ENCODE measurements at places on chromosomes 2 and 18.

GRCh38 chr2:38432820-38433606 is 55.9 kb upstream of the ATL2 start:
- DNase-seq, result no peak

GRCh38 chr18:72830109-72830508 is 37.7 kb downstream of the NETO1 start:
- DNase-seq, result peak; percentile 18

- no peak for DNase-seq
Observed at GRCh38 chr18:71707985-71708500, 836.1 kb downstream of the CBLN2 start.

DNA sequence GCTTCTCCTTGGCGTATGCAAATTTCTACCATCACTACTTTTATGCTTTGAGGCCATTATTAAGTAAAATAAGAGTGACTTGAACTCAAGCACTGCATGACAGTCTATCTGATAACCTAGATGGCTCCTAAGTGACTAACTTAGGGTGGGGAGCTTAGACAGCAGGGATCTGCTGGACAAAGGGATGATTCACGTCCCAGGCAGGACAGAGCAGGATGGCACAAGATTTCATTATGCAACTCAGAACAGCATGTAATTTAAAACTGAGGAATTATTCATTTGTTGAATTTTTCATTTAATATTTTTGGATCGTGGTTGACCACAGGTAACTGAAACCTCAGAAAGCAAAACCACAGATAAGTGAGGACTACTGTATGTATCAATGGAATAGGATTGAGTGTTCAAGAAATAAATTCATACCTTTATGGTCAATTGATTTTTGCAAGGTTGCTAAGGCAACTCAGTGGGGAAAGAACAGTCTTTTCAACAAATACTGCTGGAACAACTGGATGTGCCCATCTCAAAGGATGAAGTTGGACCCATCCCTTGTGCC is 115.3 kb downstream of the MBD2 start:
- no peak for DNase-seq

DNA sequence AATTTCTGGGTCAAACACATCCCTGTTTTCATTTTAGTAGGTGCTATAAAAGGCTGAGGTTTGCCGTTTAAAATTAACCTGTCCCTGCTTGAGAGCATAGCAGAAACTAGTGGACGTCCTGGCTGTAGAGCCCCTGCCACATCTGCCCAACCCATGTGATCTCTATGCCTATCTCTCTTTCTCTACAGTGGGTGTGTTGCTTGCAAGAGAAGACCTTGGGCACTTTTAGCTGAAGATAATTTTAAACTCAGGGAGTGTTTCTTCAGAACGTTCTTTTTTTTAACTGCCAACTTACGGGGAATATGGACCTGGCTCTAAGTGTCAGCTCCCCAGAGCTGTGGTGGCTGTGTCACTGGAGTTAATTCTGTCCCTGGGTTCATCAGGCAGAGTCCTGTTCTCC is 100.6 kb downstream of the NRP2 start:
- DNase-seq, result no peak

- no peak for DNase-seq
Observed at GRCh38 chr2:25232248-25232825, 64.0 kb upstream of the POMC start.

- no peak for DNase-seq
Observed at GRCh38 chr18:13207294-13207693, 11.3 kb upstream of the LDLRAD4 start.

GRCh38 chr2:159658881-159659873 is 42.8 kb upstream of the BAZ2B start:
- no peak for DNase-seq

DNA sequence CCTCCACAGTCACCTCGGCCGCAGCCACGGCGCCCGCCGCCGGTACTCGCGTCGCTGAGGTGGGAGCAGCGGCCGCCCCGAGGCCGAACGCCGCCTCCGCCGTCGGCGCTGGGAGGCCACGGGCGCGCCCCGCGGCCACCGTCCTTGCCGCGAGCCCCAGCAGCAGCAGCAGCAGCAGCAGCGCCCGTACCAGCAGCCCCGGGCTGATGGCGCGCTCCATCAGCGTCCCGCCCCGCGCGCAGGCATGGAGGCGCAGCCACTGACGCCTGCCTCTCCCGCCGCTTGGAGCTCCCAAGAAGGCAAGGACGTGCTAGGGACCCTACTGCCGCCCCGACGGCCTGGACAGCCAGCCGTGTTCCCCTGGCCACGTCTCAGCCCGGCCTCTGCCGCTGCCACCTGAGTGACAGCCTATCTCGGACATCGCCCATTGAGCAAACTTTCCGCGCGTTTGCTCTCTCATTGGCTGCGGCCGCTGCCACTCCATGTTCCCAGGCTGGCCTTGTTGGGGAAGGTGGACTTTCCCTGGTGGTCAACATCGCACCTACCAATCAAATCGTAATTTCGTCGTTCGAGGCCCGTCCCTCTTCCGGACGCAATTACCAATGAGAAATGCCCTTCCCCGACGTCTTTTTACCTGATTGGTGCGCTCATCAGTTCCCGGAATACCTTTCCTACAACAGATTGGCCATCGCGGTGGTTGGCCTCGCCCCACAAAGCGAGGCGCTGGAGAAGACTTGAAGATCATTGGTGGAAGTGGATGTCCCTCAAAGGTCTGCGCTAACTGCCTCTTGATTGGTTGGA is at the start of gene EIF2AK3:
Gene EIF2AK3, minus strand, starts transcription at position 410 of the 801 bp plus-strand sequence. Its CDS starts 190 bp downstream, at position 220.
- DNase-seq, result peak; percentile 95

- DNase-seq, result no peak
Observed at GRCh38 chr2:118386641-118387302, 298.5 kb downstream of the INSIG2 start.

DNA sequence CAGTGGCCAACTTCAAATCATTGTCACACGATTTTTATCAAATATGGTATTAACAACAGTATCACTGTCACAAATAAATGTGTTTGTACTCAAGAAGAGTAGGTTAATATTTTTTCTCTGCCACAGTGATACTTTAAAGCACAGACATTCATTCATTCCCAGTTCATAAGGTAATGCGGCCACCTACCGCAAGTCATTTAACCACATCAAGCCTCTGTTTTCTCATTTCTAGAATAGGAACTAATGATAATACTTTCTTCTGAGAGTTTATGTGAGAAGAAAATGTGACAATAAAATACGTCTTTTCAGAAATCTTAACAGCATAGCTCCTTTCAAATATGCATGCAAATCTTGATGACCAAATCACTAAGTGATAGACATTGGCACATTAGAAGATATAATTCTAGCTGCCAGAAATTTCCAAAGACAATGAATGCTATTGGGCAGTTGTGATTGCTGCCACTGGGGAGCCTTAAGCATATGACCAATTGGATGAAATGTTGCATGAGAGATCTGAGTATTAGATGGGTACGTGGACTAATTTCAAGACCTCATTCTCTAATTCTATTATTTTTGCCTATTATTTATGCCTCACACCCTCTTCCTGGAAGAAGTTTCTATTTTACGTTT is 430.9 kb downstream of the PID1 start:
- DNase-seq, result no peak

- DNase-seq, result no peak
Observed at GRCh38 chr2:238004077-238004830, 37.4 kb downstream of the UBE2F start.

DNA sequence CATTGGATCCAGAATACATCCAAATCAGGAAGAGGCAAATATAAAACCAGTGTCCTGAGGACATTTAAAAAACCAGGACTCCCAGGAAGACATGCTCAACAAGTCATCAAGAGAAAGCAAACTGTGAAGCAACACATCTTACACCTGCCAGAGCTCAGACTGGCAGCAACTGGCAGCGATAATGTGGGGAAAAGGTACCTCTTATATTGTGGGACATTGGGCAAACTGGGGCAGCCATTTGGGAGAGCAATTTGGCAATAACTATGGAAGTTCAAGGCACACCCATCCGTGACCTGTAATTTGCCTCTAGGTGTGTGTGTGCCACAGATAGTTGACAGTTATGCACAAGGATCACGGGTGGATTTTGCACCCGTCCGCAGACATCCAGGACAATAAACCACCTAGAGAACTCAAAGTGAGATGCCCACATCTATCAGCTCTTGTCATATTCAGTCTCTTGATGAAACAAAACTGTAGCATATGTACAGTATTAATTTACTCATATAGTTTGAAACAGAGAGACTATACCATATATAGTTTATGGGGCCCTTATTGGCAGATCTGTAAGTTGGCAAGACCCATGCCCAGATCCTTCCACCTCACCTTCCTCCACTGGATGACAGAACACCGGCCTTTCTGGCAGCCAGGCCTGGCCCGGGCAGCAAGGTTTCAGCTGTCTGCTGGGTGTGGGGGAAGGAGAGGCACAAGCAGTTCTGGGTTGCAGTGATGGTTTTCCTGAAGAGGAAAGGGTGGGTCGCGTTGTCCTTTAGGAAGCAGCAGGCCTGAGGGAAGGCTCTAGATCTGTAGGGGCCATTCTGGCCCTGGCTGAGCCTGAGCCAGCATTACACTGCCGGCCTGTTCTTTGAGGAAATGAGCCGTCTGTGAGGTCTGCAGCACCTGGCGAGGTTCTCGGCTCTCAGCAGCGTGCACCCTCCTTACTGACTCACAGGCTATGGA is 18.8 kb downstream of the HJURP start:
- DNase-seq, result no peak

DNA sequence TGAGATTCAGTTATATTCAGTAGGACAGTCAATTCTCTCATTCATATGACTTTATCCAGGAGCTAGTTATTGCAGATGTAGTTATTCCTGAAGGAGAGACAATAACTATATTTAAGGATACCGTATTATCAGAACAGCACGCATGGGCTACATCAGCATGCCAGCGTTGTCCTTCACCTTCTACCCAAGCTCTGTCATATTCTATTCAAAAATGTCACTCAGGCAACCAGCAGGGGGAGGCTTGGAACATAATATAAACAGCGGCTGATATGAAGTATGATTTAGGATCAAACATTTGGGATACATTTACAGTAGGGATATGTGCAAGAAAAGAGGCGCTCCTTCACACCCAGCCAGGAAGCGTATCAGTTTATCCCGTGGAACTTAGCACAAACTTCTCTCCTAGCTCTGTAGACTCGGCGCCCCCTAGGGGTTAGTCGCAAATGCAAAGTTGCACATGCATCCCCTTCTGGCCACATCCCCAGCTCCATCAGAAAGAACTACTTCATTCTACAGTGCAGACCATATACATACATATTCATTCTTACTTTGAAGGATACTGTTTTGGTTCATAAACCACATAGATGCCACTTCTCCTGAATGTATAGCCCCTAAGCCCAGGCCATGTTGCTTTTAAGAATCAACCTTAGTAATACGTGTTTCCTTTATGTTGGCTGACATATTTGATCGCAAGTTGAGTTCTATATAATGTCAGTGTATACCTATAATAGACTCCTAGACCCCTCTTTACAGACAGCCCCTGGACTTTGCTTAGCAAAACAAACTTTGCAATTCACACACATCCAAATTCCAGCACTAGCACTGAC is 759.4 kb downstream of the ADCYAP1 start:
- DNase-seq, result peak; percentile 68

GRCh38 chr18:31049189-31049588 is 6.6 kb upstream of the DSC3 start:
- no peak for DNase-seq

DNA sequence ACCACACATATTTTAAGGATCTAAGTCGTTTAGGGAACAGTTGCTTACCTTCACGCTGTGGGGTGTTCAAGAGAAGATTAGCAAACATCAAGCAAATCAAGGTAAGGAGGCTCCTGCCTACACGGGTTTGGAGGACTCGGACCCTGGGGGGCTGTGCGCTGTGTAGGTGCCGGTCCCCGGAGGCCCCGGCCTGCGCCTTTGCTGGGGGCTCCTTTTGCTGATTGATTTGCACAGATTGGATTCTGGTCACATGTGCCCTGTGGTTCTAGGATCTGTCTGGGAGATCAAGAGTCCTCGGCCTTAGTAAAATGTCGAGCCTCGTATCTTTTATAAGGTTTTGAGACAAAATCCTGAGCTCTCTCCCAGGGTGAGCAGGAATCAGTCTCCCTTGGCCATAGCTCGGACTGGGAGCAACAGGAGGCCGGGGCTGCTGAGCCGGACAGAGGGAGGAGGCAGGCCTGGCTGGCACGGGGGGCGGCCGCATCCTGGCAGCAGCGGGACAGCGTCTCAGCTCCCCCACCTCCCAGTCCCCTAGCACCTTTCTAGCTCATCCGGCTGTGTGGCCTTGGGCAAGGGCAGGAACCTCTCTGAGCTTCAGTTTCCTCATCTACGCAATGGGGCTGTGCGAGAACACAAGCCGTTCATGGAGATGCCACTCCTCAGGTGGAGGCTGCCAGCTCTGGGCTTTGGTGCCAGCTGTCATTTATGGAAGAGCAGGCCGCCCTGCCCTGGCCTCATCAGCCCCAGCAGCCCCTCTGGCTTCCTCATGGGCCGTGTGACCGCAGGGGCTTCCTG is 147.2 kb downstream of the MBP start:
- no peak for DNase-seq

- no peak for DNase-seq
Observed at GRCh38 chr18:8142932-8143331, 466.3 kb upstream of the RAB12 start.

GRCh38 chr2:111186121-111186715 is 65.5 kb downstream of the BCL2L11 start:
- DNase-seq, result no peak

DNA sequence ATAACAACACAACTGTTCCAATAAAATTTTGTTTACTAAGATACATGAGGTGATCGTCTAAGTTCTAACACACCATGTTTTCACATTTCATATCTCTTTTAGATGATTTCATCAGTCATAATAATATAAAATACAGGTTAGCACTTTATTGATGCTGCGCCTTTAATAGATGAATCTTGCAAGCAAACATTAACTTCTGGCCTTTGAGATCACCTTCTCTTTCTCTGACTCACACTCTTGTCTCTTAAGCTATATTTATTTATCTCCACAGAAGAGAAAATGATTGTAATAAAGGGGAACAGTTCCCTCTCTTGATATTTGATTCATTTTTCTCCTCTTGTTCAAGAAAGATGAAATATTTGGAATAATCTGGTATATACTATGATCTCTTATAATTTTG is 603.3 kb upstream of the POU3F3 start:
- DNase-seq, result no peak

- no peak for DNase-seq
Observed at GRCh38 chr2:38735999-38736320, 15.2 kb downstream of the SRSF7 start.

GRCh38 chr2:227025510-227025909 is 138.5 kb downstream of the COL4A4 start:
- no peak for DNase-seq
